Activated CD4-positive, alpha-beta T cell treated with anti-CD3 and anti-CD28 coated beads, Interleukin-2, amount 10 ng/mL, durations not matched to agents 24 days and 14 days (primary cell): ENCODE measurements at places on chromosomes 3 and 15. TPM values are rescaled to one million over a fixed set of nuclear protein-coding genes. Genes with fewer than 3 reads are reported as not detected.

Gene EPHB1
- 1.6 and 2.3 TPM in 2 replicates for total RNA-seq

Gene ITGA11
- 2.1 and 3.1 TPM in 2 replicates for total RNA-seq

Gene GCNT3
- not detected in 2 replicates for total RNA-seq

Gene ANKUB1
- not detected in 2 replicates for total RNA-seq

Gene RYK
- 17.2 and 19.9 TPM in 2 replicates for total RNA-seq

Gene NTRK3
- 0.37 and 1.6 TPM in 2 replicates for total RNA-seq

Gene GALNT15
- not detected in 2 replicates for total RNA-seq

Gene DAZL
- total RNA-seq = 0.07 and 0.19 TPM in 2 replicates
